ENCODE measurements at places on chromosomes 4 and X.
A peak's percentile ranks its signal among the peaks of the same experiment; 100 is the strongest.

DNA sequence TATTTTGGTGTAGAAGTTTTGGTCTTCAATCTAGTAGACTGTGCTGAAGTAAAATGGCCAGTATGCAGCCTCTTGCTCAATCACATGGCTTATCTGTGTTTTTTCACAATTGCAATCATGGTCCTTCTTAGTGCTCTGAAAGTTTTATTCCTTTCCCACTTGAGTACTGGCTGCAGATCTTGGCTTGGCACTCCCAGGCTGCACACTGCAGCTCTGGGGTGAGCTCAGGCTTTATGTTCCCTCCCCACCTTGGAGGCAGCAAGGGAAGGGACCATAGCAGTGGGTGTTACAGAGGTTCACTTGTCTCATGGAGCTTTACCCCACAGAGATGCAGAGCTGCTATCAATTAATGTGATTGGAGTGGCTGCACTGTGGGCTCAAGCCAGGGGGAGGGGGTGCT is 156.0 kb downstream of the TENT5D start:
- DNase-seq: no peak

- DNase-seq: peak; percentile 73
Measured at GRCh38 chr4:80989921-80990544, 40.5 kb upstream of the BMP3 start.

- no peak for DNase-seq
Measured at GRCh38 chr4:140115140-140115539, 38.8 kb downstream of the MAML3 start.

DNA sequence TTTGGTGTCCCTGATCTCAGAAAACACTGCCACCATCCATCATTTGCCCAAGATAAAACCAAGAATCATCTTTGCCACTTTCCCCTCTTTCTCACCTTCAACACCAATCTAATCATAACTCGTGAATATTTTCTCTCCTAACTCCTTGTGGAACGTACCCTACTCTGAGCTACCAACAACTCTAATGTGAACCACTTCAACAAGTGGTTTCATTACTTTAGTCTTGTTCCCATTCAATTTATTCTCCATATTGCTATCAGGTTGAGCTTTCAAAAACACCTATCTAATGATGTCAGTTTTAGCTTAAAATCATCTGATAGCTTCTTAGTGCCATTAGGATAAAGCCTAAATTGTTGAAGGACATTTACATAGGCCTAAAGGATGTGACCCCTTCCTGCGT is 39.8 kb upstream of the CXorf38 start:
- no peak for DNase-seq

- peak; percentile 80 for DNase-seq
Measured at GRCh38 chrX:121308276-121308805, 260.9 kb downstream of the GLUD2 start.

DNA sequence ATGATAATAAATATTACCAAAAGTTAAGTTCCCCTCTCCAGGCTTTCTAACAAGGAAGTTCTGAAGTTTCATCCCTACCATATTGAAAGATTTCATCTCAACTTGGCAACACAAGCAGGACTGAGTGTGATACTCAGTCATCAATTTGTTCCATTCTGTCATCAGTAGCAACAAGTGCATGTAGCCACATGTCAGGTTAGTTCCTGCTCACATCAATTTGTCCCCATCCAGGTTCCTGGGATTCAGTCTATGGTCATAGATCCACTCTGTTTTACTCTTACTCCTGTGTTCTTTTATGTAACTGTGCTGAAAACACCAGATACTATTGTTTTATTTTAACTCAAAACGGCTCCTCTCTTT is 22.2 kb downstream of the SMPX start:
- DNase-seq: no peak

DNA sequence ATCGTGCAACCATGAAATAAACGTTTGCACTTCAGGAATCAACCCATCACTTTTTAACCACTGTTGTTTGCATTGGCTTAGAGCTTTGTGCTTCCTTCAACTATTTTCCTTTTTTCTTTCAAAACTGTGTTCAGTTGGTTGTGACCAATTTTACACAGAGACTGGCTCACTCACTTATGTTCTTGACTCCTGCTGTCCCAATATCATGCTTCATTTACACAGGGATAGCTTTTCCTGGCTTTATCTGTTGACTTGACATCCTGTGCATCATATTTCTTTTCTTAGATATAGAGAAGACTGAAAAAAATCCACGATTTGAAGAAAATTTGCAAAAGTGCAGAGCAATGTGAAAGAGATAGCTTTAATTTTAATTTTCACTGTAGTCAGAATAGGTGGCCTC is 38.8 kb downstream of the REPS2 start:
- no peak for DNase-seq

DNA sequence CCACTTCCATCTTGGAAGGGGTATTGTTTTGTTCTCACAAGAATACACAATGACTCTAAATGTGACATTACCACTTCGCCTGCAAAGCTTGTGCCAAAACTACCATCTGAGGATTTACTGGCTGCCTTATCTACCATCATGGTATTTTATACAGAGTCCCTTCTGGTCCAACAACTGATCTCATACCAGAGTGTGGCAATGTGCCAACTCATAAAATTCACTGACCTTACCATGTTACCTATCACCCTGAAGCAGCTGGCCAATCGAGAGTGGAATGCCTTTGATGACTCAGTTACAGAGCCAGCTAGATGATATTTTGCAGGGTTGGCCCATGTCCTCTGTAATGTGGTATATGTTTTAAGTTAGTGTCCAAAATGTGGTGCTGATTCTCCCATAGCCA is 3.8 kb upstream of the SERPINA7 start:
- DNase-seq: peak; percentile 6

DNA sequence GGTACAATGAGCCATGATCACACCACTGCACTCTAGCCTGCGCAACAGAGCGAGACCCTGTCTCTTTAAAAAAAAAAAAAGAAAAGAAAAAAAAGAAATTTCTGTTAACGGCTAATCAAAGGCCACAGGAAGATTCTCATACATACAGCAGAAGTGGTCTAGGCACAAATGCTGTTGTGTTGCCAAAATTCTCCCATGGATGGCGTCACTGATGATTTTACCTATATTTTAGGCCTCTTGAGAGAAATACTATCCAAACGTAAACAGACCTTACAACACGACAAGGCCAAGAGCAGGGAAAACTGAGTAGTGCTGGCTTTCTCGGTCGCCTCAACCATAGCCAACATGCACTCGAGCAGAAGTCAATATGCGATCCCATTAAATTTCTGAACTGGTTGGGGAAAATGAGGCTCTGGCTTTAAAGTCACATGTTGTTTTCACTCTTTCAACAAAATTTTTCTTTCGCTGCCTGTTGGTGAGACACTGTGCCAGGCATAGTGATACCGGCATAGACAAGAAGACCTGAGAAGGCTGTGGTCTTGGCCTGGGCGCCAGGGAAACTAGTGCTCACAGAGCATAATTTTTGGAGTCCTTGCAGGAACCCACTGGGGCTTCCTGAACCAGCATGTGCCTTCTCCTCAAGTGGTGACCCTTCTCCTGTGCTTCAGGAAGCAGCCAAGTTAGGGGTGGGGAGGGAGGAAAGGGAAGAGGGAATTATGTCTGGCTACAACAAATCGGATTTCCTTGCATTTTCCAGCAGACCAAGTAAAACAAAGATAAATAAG is 20.6 kb downstream of the SH3KBP1 start:
- no peak for DNase-seq

- DNase-seq: no peak
Measured at GRCh38 chrX:45422216-45422925, 221.7 kb upstream of the DIPK2B start.

DNA sequence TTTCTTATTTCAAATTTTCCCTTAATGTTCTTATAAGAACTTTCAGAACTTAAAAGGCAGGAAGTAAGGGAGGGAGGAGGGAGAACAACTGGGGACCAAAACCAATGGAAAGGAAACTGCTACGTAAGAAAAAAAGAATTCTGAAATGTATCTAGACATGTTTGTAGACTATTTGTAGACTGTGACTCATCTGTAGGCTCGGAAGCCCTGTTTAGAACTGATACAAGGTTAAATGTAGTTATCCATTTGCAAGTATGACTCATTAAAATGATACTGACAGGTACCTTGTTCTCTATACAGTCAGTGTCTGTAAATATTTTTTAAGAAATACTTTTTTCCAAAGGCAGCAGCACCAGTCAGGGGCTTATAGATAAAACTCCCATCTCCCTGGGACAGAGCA is 202.0 kb downstream of the DHX15 start:
- DNase-seq: no peak

- peak; percentile 97 for DNase-seq
Measured at GRCh38 chr4:44448521-44449461, at the start of gene KCTD8. Gene KCTD8 (minus strand): TSS chr4:44448809.

GRCh38 chr4:8854931-8855330 is 16.7 kb downstream of the HMX1 start:
- no peak for DNase-seq

DNA sequence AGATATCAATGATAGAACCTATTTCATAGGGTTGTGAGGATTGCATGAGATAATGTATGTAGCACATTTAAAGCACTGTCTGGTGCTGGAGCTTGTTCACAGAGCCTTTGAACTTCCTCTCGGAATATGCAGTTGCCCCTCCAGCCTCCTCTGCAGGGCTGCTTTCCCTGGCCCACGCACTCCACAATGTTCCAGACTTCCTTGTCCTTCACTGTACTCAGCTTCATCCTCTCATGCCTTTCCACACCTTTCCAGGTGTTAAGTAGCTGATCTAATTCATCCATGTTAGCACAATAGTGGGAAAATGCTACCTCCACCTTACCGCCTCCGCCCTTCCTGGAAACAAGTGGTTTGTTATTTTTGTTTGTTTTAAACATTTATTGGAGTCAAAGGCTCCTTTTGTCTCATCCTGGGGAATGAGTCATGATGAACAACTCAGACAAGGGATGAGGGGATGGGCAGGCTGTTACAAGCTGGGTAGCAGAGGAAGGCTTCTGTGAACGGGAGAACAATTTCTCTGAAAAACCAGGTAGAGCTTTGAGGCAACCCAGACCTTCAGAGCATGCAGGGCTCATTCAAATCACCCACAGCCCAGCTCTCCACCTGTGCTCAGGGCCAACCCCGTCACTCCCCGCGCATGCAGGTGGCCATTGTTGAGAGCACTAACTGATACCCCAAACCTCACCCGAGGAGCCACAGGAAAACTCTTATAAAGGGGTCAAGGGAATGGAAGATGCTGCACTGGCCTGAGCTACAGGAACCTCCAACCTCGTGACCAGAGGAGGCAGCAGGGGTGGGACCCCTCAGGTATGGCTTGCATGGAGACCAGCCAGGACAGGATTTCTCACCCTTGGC is 84.9 kb upstream of the TBL1X start:
- DNase-seq: no peak

DNA sequence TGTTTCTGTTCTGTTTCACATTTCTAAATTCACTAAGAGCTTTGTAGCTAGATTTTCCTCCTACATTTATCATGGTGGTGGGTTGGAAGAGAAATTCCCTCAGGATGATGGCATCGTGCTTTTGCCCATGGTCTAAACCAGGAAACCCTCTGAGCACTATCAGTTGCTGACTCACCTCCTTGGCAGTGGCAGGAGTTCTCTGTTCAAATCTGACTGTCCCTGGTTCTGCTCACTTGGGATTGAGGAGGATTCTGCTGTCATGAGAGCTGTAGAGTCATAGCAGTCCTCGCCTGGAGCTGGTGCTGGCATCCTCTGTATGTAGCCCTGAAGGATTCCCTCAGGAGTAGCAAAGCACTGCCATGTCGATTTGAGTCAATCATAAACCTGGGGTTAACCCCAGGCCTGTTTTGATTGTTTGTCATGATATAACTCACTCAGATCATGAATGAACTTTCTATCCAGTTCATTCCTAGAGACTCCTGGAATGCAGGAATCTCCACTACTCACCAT is 9.4 kb downstream of the TEX13A start:
- DNase-seq: no peak

GRCh38 chrX:10074241-10074941 is 82.4 kb upstream of the CLCN4 start:
- no peak for DNase-seq

- peak; percentile 17 for DNase-seq
Measured at GRCh38 chr4:146095091-146095690, 80.3 kb upstream of the LSM6 start.

DNA sequence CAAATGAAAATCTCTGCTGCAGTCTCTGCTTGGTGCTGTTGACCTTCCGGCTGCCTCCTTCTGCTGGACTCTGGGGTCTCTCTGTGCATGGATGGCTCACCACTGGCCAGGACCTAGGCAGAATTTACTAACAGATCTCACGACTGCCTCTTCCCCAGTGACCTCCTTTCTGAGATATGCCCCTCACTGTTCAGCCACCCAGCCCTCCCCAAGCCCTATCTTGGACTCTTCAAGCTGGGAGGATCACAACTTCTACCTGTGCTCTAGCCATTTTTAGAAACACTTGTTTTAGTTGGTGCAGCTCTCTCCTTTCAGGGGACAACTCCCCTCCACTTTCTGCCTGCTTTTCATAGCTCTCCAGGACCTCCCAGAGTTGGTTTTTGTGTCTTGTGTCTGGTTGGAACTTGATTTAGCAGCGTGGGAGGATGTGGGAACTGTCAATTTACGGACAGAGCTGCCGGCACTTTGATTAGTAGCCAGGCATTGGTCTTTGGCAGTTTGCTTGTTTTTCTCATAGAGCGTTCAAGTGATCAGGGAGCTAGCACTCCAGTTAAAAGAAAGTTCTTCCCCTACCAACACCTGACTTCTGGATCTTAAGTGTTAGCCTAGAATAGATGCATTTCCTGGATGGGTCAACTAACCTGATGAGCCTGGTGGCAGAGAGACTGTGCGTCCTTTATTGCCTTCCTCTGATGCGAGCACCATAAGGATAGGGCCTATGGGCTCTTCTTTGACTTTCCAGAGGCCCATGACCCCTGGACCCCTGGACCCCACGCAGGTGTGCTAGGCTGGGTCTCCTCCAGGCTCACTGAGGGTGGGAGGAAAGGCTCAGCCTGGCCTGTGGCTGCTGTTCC is 6.5 kb downstream of the RGS12 start:
- DNase-seq: peak; percentile 56

DNA sequence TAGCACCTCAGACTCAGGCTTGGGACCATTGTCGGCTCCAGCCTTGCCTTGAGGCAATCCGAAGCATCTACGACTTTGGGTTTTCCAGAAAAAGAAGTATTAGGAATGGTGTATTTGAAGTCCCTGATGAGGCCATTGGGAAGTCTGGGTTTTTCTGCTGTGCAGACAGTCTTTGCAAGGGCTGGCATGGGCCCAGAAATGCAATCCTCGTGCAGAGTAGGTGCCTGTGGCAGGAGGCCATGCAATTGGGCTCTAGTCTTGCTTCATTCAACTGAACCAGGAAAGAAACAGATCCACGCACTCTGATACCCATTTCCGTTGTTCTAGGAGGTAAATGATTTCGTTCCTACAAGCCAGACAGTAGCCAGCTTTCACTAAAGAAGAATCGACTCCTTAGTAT is 12.4 kb downstream of the ZFP92 start:
- DNase-seq: no peak

DNA sequence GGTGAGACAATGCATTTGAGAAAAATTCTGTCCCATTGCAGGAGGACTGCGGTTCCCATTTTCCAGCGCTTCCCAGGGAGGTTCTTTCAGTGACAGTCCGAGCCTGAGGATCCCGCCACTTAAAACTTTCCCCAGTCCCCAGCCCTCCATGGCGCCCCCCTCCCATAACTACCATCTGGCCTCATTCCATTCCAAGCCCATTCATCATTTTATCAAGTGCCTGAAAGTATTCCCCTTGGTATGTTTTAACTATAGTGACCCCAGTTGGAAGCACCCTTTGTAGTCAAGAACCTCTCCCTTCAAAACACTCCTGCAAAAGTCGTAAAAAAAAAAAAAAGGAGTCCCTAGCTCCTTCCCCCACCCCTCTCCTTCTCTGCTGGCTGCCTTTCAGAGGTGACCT is 1.2 kb downstream of the RASL11B start:
- no peak for DNase-seq
